ENCODE measurements at places on chromosomes 3 and 15. TPM values are rescaled to one million over a fixed set of nuclear protein-coding genes. Genes with fewer than 3 reads are reported as not detected.

The SAMD7 gene
- not detected for polyA plus RNA-seq

The INKA1 gene
- polyA plus RNA-seq, result 1.6 TPM

The POC1A gene
- 0.74 TPM for polyA plus RNA-seq

The EEF1AKMT4 gene
- 8.0 TPM for polyA plus RNA-seq

The DUOXA2 gene
- 0.13 TPM for polyA plus RNA-seq

The MOBP gene
- not detected for polyA plus RNA-seq

The MME gene
- 97.0 TPM for polyA plus RNA-seq

The NR2E3 gene
- polyA plus RNA-seq, result 0.04 TPM

The TAGLN3 gene
- polyA plus RNA-seq, result 1.7 TPM

The CTXN2 gene
- 0.05 TPM for polyA plus RNA-seq

The PEX5L gene
- not detected for polyA plus RNA-seq

The SRGAP3 gene
- polyA plus RNA-seq, result 1.4 TPM

The CYP8B1 gene
- not detected for polyA plus RNA-seq

The SH2D7 gene
- polyA plus RNA-seq, result 0.02 TPM

The CCDC13 gene
- 0.56 TPM for polyA plus RNA-seq

The MESP1 gene
- polyA plus RNA-seq, result 25.5 TPM

The MKRN2 gene
- 16.0 TPM for polyA plus RNA-seq

Measured in adipose tissue (tissue), 3 donors.